ENCODE measurements at places on chromosomes 12 and 14.
A peak's percentile ranks its signal among the peaks of the same experiment; 100 is the strongest.

GRCh38 chr14:21494902-21495762 is 16.0 kb downstream of the METTL3 start:
- DNase-seq, result no peak

DNA sequence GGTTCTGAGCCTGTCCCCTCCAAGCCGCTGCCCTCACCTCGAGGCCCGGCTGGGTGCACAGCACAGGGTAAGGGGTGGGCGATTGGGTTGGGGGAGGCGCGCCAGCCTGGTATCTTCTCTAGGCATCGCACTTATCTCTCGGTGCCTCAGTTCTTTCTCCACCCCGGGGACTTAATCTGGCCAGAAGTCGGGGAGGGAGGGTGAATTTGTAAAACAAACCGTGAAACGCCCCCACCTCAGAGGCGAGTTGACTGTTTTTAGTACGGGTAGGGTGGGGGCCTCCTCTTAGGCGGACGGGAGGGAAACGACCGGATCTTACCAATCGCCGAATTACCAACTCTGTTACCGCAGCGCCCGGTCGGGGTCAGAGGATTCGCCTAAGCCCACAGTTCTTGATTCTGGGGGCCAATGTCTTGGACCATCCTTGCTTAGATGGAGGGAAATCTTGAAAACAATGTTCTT is 1.4 kb upstream of the TBX3 start:
- DNase-seq, result no peak

DNA sequence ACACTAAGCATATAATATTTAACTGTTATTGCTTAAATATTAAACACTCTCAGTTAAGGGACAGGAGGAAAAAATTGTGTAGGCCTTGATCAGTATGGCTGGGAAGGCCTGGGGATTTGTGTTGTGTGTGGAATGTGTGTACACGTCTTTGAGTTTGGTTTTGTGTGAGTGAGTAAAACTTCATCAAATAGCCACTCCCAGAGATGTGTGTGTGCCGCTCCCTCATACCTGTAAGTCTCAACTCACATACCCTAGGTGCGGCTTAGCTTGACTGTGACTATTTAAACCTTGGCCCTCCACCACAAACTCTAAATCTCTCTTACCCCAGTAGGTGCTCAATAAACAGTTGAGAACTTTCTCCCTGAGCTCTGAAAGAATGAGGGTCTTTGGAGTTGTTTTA is 64.3 kb downstream of the FLRT2 start:
- DNase-seq, result no peak

DNA sequence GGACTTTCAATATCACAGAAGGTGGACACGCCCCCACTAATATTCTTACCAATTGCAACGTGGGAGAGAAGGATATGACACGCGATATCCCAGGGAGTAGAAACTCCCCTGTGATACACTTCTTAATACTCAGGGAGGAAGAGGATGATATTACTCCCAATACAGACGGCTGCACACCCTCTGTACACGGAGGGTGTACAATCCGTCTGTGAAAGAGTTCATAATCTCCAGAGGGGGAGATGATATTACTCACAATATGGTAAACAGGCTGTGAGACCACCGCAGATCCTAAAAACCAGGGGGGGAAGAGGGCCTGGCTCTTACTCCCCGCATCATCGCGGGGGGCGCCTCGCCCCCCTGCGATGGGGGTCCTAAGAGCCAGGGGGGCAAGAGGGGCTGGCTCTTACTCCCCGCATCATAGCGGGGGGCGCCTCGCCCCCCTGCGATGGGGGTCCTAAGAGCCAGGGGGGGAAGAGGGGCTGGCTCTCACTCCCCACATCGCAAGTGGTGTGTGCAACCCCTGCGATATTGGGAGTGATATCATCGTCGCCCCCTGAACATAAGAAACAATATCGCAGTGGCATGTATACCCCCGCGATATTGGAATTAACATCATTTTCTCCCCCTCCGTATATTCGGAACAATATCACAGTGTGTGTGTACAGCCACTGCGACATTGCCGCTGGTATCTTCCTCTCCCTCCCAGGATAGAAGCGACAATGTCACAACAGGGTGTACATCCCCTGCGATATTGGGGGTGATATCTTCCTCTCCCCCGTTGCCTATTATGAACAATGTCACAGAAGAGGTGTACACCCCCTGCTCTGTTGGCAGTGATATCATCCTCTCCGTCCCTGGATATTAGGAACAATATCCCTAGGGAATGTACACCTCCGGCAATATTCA is 8.9 kb upstream of the CLEC6A start:
- DNase-seq, result no peak

- no peak for DNase-seq
These were observed 36.0 kb upstream of the FAR2 start for GRCh38 chr12:29113101-29113500.

DNA sequence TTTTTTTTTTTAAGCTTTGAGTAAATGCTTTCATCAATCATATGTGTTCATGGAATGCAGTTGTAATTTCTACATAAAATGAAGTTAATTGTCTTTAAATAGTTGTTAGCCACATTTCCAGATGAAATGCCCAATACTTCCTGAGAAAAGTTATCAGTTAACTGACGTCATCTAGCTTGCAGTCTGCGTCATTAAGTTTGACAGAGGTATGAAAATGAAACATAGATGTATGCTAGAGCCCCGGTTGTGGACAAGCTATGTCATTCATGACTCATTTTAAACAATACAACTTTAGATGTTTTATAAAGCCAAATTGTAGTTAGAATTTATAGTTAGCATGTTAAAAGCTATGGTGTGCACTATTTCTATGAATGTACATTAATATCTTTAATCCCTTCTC is 90.7 kb downstream of the PLEKHA5 start:
- DNase-seq, result no peak

GRCh38 chr12:79645235-79645630 is 45.5 kb downstream of the PAWR start:
- no peak for DNase-seq

- no peak for DNase-seq
These were observed 169.0 kb downstream of the ZFP36L1 start for GRCh38 chr14:68623826-68624225.

DNA sequence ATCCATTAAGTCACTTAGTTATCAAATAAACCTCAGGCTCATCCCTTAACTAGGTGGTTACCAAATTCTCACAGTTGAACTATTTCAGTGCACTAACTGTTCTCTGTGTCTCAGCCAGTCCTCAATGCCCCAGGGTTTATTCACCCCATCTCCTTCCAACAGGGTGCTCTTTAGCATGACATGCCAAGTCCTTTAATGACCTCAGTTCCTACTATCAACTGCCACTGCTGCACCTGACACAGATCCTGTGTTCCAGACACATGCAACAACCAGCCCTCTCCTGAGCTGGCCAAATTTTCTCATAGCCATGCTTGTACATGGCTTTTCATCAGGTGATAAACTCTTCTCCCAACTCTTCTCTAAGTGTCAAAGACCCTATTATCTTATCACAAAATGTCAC is 80.0 kb downstream of the ATXN2 start:
- no peak for DNase-seq

DNA sequence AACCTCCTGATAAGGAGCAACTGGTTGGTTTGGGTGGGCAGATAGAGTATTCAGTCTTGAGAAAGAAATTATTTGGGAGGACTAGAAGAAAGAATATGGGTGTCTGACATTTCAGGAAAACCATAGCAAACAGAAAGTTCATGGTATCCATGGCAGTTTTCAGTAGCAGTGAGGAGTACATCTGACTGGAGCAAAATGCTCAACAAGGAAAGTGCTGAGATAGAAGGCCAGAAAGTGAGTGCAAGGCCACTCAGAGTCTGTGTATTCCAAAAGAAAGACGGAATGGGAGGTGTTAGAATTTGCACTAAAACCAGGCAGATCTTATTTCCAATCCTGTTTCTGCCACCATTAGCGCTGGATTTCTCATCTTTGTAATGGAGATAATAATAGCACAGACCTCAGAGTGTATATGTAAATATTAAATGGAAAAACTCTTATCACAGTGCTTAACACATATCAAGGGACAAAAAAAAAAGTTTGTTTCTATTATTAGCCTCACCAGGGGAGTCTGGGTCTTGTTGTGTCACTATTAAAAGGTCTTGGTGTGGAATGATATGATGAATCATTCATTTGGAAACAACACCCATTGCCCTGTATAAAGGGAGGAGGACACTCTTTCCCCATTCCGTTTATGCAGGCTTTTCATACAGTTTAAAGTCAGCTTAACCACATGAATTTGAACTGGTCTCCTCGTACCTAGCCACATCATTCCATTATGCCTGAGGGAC is 349.8 kb downstream of the IPO8 start:
- DNase-seq, result no peak

DNA sequence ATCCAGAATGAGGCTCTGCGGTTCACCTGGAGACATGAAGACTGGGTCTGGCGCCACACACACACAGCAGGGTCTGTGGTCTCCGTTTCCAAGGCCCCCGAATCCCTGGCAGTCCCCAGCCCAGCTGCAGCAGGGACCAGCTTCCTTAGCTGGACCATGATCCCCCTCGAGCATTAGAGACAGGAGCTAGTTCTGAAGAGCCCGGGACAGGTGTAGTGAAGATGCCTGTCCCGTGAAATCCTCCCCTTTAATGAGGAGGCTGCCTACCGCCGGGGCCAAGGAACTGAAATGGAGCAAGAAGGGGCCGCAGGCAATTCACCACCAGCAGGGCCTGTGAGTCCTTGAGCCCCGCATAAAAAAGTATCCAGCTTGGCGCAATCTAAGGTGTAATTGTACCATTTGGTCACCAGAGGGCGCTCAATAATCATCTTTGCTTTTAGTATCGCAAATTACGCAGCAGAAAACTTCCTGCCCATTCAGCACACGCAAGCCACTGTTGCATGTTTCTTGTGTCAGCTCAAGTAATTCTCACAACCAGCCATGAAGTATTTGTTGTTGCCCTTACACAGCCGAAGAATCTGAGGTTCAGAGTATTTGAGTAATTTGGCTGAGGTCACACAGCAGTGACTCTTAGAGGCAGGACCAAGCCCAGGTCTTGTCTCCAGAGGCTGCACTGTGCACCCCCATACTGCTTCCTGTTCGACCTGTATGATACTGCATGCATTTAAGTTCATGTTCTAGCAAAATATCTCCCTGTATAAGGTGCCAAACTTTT is 54.3 kb upstream of the PPP2R5C start:
- DNase-seq, result peak; percentile 78

GRCh38 chr14:24775950-24776349 is 142.0 kb upstream of the GZMB start:
- DNase-seq, result no peak

GRCh38 chr12:100724071-100724470 is 70.5 kb upstream of the ANO4 start:
- DNase-seq, result no peak

DNA sequence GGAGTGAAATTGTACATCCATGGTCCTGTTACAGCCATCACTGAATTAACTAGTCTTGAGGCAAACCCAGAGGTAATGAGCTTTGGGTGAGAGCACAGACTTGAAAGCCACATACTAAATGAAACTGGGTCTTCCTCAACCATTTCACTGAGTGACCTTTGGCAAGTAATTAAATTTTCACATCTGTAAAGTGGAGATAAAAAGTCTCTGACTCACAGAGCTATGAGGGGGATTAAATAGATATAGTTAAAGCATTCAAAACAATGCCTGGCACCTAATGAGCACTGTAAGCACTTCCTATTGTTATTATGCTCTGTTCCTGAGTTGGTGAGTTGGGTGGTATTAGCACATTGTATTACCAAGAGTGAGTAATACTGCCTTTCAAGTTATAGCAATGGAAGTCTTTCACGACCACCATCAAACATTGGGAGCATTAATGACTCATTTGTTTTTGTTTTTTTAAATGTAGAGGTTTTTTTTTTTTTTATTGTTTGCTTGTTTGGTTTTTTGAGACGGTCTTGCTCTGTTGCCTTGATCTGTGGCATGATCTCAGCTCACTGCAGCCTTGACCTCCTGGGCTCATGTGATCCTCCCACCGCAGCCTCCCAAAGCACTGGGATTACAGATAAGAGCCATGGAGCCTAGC is 12.5 kb upstream of the STRN3 start:
- no peak for DNase-seq

GRCh38 chr14:53295985-53296582 is 143.0 kb upstream of the DDHD1 start:
- DNase-seq, result no peak

GRCh38 chr14:61103541-61104339 is 122.7 kb downstream of the SLC38A6 start:
- DNase-seq, result no peak

DNA sequence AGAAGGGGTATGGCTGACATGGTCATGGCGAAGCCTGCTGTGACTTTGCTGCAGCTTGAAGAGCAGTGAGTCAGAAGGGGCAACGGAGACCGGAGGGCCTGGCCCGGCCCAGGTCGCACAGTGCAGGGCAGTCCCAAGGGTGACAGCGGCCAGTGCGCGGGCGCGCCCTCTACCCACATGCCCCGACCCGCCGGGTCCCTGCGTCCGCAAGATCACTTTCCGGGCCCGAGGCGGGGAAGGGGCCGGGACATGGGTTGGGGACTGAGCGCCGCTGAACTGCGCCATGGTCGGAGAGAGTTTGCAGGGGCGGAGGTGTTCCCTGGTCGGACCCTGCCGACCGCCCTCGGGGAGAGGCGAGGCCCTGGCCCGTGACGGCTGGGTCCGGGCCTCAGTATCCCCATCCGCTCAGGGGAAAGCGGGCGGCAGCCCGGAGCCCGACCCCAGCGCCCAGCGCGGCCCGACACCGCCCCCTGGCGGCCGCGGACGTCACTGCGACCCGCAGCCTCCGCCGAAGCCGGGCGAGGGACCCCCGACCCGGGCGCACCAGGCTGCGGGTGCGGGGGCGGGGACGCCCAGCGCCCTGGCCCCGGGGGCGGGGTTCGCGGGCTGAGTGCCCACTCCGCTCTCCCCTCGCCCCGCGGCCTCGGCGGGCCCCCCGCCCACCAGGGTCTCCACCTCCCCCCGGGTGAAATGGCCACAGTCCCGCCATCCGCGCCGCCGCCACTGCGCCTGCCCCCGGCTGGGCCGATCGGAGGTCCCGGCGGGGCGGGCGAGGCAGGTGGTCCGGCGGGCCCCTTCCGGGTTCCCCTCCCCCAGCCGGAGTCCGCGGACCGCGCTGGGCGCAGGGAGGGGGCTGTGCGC is 7.2 kb upstream of the ANKRD9 start:
- DNase-seq, result no peak
